ENCODE measurements at places on chromosomes 12 and 14.

GRCh38 chr14:99257673-99258221 is 14.2 kb downstream of the BCL11B start:
- DNase-seq: no peak

- no peak for DNase-seq
Measured at GRCh38 chr14:46058964-46059563, 592.5 kb downstream of the RPL10L start.

GRCh38 chr14:101118233-101118632 is 214.7 kb upstream of the RTL1 start:
- DNase-seq: no peak

GRCh38 chr12:50005175-50005574 is 20.1 kb downstream of the RACGAP1 start:
- DNase-seq: no peak

- no peak for DNase-seq
Measured at GRCh38 chr12:13566292-13566691, 369.8 kb downstream of the EMP1 start.

GRCh38 chr14:55586411-55586810 is 6.4 kb downstream of the KTN1 start:
- no peak for DNase-seq

- no peak for DNase-seq
Measured at GRCh38 chr14:103633391-103633790, 4.4 kb downstream of the KLC1 start.

DNA sequence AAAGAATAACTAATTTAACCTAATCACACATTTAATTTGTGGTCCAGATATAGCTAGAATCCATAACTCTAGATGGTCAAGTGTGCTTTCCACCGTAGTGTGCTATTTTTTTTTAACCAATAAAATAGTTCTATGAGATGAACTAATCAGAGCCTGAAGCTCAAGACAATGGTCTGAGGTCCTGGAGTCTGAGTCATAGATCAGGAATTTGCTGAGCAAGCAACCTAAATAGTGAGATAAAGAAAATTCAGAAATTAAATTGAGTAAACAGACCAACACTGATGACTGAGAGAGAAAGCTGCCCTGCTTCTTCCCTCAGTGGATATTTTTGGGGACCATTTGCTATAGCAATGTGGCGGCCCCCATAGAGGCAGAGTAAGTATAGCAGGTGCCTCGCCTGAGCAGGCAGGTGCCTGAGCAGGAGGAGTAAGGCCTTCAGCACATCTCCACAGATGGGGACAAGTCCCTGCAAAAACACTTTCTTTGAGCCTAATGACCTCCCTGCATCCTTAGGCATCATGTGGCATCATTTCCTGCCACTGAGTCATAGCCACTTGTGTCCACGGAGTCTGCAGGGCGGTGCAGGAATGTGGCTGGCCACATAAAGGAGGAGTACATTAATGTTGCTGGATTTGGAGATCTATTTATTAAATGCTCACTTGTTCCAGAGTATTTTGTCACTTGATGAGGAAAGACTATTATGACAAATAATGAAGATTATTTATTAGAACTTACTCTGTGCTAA is 13.9 kb upstream of the CLEC4E start:
- no peak for DNase-seq

DNA sequence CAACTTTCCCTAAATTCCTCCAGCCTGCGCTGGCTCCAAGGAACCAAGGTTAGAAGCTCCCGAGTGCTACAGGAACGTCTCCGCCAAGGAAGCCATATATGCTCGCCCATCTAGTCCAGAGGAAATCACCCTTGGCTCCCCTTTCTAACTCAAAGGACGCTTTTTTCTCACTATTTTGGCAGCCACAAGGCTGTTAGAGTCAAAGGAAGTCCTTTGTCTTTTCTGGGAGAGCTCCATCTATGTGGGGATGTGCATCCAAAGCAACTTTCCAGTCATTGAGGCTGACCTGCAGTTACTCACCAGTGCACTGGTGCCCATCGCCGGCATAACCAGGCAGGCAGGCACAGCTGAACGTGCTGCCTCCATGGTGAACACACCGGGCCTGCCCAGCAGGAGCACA is 37.6 kb downstream of the RTRAF start:
- DNase-seq: no peak

DNA sequence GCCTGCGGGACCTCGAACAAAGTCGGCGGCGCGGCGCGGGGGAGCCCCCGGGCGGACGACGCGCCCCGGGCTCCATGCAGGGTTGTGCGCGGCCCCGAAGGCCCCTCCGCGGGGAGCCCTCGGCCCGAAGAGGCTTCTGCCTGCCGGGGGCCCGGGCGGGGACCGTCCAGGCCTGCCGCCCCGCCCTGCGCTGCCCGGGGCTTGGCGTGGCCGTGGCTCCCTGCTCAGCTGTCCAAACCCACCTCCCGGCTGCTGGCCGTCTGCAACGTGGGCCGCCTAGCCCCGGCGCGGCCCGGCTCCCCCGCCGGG is 670 bp downstream of the DYRK2 start:
- no peak for DNase-seq

- DNase-seq: no peak
Measured at GRCh38 chr14:68528040-68528687, 264.7 kb downstream of the ZFP36L1 start.

- DNase-seq: no peak
Measured at GRCh38 chr12:123942238-123942653, 30.4 kb downstream of the CCDC92 start.

DNA sequence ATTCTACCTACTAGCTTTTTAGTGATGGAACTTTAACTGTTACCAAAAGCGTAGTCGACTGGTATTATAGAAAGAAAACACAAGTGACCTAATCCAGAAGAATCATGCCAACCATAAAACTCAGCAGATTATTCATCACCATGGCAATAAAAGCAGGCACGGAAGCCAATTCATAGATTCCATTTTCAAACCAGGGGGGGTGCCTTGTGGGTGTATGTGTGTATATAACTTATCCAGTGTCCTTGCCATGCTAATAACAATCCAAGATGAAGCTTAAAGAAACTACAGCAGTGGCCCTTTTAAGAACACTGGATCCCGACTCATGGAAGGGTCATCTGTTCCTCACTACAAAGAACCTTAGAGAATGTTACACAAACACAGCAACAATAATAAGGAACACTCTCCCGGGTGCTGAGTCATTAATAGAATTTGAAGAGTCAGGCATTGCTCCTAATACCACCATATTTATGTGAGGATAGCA is 61.0 kb downstream of the EPS8 start:
- DNase-seq: no peak

GRCh38 chr12:28893365-28893764 is 255.7 kb upstream of the FAR2 start:
- no peak for DNase-seq

- DNase-seq: peak; percentile 46
Measured at GRCh38 chr12:102953221-102953620, 4.3 kb upstream of the ASCL1 start.

DNA sequence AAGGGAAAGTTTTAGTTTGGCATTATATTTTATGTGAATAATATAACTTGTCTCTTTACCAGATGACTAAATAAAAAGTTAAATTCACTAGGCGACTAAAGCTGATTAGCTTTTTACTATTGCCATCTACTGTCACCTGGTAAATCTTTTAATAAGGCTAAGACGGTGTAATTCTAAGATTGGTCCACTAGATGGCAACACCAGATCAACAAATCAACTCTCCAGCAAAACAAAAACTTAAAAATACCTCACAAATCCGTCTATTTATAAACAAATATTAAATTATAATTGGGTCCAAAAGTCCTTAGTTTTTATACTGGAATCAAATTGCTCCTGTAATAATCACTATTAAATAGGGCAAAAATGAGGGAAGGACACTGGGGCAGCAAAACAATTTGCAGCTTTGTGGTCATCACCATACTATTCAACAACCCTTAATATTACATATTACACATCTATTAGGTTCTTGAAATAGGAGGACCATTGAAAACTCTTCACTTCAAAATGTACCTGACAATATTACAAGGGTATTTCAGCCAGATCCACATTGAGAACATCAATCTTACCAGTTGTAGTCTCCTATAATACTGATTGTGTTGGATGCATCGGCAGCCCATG is 47.9 kb downstream of the GALC start:
- peak; percentile 22 for DNase-seq

DNA sequence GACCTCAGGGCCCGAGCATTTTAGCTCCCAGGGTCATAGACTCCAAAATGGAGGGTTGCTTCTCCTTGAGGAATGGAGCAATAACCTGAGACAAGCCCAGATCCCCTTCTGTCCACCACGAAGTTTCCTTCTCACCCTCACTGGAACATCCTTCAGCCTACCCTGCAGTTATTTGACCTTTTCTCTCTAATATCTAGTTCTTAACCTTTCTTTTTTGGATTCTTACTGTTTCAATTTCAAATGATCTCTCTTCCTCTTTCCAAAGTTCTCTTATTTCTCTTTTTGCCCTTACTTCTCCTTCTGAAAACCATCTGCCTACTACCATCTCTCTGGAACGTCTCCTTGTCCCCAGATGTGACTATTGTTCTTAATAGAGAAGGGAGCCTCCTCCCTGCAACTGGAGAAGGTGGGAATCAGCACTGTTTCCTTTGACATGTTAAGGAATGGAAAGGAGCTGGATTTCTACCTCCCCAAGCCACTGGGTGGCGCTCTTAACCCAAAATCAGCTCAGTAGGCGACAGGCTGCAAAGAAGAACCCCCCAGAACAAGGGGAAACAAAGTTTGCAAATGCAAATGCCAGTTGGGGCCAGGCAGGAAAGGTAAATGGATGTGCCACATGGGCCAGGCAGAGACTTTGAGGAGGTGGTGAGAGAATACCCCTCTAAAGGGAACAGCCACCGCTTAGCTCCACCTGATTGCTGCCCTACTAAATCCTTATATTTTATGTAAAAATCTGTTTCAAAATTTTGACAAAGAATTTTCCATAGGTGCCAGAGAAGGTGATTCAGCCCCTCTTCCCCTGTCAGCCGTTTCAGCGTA is 22.4 kb upstream of the PDE1B start:
- DNase-seq: no peak

DNA sequence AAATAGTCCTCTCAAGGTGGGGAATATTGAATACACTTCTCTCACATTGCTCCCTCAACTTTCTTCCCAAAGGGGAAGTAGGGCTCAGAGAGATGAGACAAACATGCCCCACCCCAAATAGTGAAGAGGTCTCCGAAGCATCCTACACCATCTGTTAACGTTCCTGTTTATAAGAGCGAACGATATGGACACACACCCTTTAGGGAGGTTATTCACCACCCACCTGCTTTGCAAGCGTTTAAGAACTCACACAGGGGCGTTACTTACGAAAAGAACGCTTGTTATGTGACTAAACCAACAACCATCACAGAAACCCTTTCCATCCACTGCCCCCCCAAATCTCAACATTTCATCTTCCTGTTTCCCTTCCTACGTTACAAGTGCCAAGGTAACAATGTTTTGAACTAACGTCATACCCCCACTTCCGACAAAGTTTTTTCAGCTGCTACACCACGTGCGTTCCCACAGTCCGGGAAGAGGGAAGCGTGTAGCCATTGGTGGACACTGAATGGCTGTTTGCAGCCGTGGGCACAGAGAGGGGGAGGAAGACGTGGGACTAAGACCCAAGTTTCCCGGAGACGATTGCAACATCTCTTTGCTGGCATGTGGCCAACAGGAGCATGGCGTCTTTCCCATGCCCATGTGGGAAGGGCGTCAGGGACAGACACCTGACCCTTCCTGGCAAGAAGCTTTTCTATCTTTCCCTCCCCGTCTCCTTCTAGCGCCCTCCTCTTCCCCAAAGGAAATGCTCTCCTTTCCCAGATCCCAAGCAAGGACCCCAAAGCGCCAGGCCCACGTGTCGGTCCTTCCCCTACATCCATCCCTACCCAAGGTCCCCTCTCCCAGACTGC is 1.2 kb downstream of the YBX3 start:
- DNase-seq: peak; percentile 63

GRCh38 chr14:58078471-58078870 is 73.5 kb downstream of the ARMH4 start:
- DNase-seq: no peak

GRCh38 chr14:30162066-30162465 is 234.4 kb upstream of the PRKD1 start:
- DNase-seq: no peak

DNA sequence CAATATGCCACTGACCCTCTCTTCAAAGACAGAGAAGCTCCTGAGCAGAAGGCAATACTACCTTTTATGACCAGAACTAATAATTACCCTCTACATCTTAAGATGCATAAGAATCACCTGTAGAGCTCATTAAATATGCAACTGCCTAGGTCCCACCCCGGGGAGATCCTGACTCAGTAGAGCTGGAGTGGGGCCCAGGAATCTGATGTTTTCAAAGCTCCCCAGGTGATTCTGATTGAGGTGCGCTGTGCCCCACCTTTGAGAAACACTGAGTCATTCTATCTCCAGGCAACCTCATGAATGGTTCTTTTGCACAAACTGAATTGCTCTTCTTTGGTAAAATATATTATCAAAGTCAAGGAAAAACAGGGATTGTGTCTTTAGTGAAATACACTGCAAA is 149.3 kb upstream of the BMP4 start:
- DNase-seq: no peak

DNA sequence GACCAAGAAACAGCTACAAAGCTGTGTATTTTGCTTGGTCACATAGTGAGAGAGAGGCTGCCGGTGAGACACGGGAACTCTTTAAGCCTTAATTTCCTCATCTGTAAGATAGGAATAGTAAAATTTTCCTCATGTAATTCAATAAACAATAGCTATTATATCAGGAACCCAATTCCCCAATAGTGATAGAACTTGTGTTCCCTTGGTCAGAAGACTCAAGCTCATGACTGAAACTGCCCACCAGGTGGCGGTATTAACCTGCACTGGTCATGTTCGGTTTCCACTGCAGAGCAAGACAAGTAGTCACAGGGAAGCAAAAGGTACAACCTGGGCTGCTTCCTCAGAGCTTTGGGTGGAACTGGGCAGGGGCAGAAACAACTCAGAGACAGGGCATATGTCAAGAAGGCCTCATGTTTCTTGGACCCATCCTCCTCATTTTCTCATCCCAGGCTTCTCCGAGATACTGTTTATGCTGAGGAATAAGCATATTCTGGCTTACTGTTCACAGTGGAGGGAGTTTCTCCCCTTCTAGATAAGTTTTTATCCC is 4.2 kb upstream of the AJUBA start:
- DNase-seq: peak; percentile 84

- no peak for DNase-seq
Measured at GRCh38 chr12:6277982-6278438, 32.5 kb upstream of the PLEKHG6 start.

- DNase-seq: peak; percentile 22
Measured at GRCh38 chr12:118436002-118436730, 59.8 kb downstream of the SUDS3 start.

GRCh38 chr12:110869026-110869425 is 22.2 kb downstream of the CCDC63 start:
- DNase-seq: no peak

- no peak for DNase-seq
Measured at GRCh38 chr12:46131732-46132469, 136.9 kb downstream of the SLC38A1 start.

GRCh38 chr14:93171376-93171775 is 13.3 kb downstream of the MOAP1 start:
- no peak for DNase-seq
